ENCODE measurements at places on chromosomes 3 and 15.

DNA sequence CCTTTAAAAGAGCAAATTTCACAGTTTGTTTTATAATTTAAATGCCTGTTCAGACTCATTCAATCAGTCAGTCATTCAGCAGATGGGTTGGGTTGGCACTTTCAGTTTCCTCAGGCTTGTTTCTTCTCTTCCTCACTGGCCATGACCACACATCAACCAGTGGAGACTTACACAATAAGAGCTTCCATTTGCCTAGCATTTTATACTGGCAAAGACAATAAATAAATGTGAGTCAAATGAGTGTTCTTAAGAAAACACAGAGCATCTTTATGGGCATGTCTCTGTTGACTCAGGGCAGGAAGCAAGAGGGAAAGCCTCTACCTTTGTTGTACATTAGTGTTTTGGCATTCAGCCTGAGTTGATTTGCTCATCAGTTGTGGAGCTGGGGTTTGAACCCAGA, 122.6 kb downstream of the EPHB1 start:
- no peak for DNase-seq

GRCh38 chr3:154758109-154758868, 321.8 kb upstream of the MME start:
- DNase-seq: no peak

DNA sequence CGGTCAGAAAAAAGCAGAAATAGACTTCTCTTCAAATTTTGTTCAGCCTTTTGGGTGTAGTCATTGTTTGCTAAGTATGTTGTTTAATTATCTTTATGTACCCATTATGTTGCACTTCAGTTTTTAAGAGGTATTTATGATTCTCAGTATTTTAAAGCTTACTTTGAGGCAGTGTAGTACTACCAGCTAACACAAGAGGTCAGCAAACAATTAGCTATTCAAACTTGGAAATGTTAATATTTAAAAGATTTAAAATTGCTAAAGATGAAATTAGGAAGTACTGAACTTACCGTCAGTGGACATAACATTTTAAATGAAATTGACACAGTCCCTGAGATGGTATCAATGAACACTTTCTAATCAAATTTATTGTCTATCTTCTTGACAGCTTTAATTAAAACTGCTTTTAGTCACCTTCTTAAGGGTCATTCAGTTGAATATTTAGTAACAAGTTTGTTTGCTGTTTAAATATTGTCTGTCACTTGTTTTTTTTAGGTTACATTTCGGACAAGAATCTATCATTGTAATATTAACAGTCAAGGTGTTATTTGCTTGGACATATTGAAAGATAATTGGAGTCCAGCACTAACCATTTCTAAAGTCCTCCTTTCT, 28.1 kb downstream of the NKIRAS1 start:
- no peak for DNase-seq

GRCh38 chr3:13146643-13147143, 73.5 kb upstream of the IQSEC1 start:
- no peak for DNase-seq

- no peak for DNase-seq
These were observed at the start of gene TEX55 for GRCh38 chr3:119145500-119146167. Gene TEX55, plus strand, starts transcription at chr3:119146165. Its CDS starts 25 bp downstream, at chr3:119146190.

DNA sequence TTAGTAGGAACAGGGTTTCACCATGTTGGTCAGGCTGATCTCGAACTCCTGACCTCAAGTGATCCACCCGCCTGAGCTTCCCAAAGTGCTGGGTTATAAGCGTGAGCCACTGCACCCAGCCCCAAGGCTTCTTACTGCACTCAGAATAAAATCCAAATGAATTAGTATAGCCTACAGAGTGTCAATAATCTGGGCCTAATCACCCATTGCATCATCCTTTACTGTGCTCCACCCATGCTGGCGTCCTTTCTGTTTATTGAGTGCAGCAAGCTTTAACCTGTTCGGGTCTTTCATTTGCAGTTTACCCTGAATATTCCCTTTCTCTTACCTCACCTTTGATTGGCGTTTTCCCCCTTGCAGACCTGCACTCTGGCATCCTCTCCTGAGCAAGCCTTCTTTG, 77.7 kb downstream of the CEP63 start:
- DNase-seq: no peak

- DNase-seq: no peak
These were observed 49.9 kb upstream of the IGSF11 start for GRCh38 chr3:119084371-119085069.

GRCh38 chr3:25556447-25556846, 108.3 kb downstream of the TOP2B start:
- no peak for DNase-seq

DNA sequence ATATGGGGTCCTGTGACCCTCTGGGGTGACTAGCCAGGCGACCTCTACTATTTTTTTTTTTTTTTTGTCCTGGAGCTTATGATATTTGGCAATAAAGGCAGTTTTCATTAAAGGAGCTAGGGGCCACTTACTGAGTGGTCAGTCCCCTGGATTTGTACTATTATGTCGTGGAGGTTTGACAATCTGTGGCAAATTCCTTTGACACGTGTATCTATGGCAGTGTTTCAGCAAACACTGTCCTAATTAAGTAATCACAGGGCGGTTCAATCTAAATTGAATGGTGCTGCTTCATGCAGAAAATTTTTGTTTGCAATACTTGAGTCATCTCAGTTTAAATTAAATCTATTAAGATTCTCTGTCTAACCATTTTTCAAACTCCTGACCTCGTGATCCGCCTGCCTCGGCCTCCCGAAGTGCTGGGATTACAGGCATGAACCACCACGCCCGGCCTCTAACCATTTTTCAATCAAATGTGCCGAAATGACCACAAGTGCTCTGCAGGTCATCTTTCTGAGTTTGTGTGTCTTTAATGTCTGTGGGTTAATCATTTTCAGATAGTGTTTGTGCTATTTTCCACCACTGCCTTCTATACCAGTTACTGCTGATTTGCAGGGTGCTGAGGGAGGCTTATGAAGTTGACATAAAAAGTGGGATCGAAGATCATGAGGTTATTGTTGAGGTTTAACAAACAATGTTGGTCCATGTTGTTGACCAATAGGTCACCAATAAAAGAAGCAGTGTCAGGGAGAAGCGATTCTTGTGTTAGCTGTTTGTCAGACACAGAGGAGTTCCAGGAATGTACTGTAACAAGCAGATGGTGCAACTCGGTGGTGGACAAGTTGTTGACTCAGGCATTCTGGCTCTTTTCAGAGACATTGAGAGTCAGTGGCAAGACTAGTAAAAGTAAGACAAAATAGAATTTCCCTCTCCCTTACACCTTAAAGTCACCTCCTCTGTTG, 18.6 kb upstream of the SLC2A2 start:
- DNase-seq: no peak

DNA sequence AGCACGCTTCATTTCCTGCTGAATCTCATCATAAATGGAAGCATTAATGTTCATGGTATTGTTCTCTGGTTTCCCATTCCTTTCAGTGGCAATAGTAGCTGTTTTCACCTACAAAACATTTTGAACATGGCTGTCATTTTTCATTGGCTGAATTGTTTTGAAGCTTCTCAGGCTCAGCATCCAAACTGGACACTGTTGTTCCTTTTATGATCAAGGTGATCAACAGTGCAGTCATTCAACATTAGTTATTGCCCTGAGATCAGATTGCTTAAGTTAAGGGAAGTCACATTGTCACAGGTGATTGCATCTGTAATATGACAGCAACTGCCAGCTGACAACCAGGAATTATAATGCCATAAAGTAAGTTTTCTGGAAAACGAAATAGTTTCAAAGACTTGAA, 46.9 kb downstream of the SATB1 start:
- DNase-seq: no peak

GRCh38 chr3:114380233-114380651, 86.4 kb downstream of the TIGIT start:
- peak; percentile 76 for DNase-seq

DNA sequence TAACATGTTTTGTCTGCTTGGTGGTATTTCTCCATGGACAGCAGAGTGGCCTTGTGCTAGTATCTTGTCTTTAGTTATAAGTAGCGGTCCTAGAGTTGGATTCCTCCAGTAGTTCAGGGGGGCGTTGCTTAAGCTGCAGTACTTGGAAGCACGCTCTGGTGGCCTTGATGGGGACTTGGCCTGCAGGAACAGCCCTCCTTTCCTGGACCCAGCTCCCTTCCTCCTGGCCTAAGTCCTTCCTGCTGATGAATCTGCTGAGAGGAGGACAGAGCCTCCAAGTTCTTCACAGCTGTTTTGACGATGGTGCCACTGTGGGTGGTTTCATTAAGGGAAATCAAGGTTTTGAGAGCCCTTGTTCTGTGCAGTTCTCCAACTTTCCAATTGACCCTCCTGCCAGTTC, 38.6 kb upstream of the SEC22A start:
- DNase-seq: no peak

DNA sequence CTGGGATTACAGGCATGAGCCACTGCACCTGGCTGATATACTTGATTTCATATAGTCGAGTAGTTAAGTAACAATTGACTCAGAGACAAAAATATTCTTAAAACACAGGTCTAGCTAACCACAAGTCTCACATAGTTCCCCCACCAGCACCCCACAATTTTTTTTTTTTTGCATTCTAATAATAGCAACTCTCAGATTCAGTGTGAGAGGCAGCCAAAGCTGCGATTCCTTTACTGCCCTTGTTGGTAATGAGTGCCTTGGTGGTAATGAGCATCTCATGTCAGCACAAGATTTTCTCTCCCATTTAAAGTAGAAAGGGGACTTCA, 72.5 kb downstream of the WWTR1 start:
- no peak for DNase-seq

- DNase-seq: no peak
These were observed 22.1 kb upstream of the POLG start for GRCh38 chr15:89356634-89357298.

- DNase-seq: peak; percentile 68
These were observed 5.5 kb downstream of the BMF start for GRCh38 chr15:40102897-40103858.

DNA sequence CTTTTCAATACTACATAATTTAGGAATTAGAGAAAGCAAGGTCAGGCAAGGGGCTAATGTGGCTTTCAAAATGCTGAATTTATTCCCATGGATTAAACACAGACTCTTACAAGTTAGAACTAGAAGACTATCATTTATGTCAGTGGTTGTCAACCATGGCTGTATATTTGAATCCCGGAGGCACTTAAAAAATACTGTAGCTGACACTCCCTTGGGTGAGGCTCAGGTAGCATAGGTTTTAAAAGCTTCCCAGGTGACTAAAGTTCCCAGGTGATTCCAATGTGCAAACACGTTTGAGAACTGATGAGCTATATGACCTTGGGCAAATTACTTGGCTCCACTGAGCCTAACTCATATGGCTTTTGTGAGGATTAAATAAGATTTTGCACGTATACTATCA, 29.6 kb downstream of the AAGAB start:
- no peak for DNase-seq

DNA sequence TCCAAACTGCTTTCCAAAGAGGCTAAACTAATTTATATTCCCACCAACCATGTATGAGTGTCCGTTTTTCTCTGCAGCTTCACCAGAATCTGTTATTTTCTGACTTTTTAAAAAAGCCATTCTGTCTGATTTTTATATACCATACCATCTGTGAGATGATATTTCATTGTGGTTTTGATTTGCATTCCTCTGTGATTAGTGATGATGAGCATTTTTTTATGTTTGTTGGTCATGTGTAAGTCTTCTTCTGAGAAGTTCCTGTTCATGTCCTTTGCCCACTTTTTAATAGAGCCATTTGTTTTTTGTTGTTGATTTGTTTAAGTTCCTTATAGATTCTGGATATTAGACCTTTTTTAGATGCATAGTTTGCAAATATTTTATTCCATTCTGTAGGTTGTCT, 179.4 kb upstream of the ALCAM start:
- DNase-seq: no peak

GRCh38 chr3:18591120-18591519, 166.0 kb upstream of the SATB1 start:
- no peak for DNase-seq

DNA sequence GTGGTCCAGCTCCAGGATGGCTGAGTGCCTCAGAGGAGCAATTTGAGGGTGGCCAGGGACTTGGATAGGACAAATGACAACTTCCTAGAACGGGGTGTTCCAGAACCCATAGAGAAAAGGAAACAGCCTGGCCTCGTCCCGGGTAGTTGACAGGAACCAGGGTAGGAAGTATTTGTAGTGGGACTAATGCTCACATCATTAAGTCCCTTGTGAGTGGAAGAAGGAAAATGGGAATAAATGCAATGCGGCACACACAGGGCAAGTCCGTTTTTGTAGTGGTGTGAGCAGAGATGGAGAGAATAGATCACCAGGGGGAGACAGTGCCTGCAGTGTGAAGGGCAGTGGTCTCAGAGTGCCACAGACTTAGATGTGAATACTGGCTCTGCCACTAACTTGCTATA, 19.6 kb downstream of the TIMP4 start:
- DNase-seq: no peak

DNA sequence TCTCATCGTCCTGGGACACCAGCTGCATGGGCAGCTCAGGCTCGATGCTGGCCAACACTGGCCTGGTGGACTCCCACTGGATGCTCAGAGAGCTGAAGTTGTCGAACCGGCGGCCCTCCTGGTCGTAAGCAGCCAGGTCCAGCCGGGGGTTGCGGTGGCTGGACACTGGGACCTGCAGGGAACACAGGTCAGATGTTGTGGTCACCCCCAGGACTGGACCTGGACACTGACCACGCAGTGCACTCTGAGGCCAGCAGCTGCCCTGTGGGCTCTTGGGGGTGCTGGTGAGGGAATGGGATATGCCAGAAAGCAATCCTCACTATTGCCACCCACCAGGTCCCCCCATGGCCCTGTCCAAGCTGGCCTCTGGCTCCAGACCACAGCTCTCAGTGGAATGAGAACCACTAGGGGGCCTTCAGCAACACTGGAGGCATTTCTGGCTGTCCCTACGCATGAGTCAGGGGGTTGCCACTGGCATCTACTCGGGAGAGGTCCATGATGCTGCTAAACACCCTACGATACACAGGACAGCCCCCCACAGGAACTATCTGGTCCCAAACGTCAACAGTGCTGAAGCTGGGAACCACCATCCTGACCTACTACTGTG, 66.1 kb downstream of the NUP210 start:
- no peak for DNase-seq

GRCh38 chr3:115052906-115053305, 94.2 kb downstream of the ZBTB20 start:
- DNase-seq: no peak

DNA sequence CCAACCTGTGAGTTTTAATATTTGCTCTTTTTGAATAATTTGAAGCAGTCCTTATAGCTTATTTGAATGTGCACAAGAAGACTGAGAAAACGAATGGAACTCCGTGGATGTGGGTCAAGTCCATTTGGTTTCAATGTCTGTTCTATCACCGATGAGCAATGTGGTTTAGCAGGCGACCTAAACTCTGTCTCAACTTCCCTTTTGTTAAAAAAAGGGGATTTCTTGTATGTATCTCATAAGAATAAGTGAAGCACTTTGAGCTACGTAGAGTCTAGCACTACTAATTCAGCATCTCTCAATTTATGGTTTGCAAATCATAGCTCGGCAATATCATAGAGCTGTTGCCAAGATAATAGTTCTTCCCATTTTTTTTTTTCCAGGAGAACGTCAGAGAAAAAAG, 4.6 kb upstream of the SKIL start:
- DNase-seq: no peak

DNA sequence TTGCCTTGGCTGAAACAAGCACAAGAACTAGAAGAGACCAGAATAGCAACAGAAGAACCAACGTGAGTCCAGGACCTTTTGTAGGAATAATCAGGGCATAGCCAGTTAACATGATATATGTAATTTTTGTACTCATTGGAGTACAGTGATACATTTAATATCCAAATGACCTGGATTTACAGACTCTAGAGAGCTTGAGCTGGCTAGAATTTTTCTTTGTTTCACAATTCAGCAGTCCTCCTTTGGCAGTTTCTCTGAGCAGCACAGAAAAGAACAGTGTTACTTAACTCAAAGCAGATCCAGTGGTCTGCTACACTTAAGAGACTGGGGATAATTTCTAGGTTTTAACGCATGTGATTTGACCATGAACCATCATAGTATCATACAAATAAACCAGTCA, 245.7 kb downstream of the ADAMTSL3 start:
- no peak for DNase-seq

All from posterior cingulate gyrus (tissue), 11 donors.